Stimulated activated CD8-positive, alpha-beta memory T cell treated with anti-CD3 and anti-CD28 coated beads, Interleukin-15, amount 100 ng/mL, for 24 hours (primary cell): ENCODE measurements at places on chromosomes 6 and 20.

DNA sequence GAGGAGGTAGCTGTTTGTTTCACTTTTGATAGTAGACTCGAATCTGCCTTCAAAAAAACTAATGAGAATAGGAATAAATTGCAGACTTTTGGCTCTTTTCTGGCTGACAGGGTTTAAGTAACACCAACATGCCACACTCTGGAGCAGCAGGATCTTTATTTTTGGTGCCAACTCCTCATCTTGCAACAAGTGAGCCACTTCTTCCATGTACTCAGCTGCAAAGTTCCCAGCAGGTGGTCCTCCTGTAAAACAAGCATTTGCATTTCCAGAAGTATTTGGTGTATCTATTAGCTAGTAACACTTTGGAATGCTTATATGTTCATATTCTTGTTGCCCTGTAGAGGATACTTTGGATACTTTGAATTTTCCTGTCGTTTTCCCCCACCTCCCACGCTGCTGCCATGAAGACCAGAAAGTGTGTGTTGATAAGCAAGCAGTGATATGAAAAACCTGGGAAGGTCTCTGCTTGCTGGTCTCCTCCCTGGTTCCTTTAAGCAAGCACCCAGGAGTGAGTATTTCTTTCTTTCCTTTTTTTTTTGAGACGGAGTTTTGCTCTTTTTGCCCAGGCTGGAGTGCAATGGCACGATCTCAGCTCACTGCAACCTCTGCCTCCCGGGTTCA is 1.0 kb downstream of the ARMH2 start:
- no peak for DNase-seq

- DNase-seq, result no peak
Measured at GRCh38 chr20:61886721-61887595, 178.7 kb downstream of the TAF4 start.

GRCh38 chr20:49166534-49167449 is 21.3 kb downstream of the STAU1 start:
- DNase-seq, result no peak

- DNase-seq, result no peak
Measured at GRCh38 chr20:840858-841567, 7.5 kb downstream of the FAM110A start.

- no peak for DNase-seq
Measured at GRCh38 chr6:106180208-106180607, 94.1 kb downstream of the PRDM1 start.

GRCh38 chr6:124812067-124812466 is 150.2 kb upstream of the RNF217 start:
- DNase-seq, result no peak

GRCh38 chr6:40798069-40798770 is 211.1 kb upstream of the LRFN2 start:
- no peak for DNase-seq

- DNase-seq, result no peak
Measured at GRCh38 chr6:133637874-133638273, 251.0 kb upstream of the TCF21 start.

- DNase-seq, result no peak
Measured at GRCh38 chr6:90497411-90497810, 89.5 kb downstream of the MAP3K7 start.

DNA sequence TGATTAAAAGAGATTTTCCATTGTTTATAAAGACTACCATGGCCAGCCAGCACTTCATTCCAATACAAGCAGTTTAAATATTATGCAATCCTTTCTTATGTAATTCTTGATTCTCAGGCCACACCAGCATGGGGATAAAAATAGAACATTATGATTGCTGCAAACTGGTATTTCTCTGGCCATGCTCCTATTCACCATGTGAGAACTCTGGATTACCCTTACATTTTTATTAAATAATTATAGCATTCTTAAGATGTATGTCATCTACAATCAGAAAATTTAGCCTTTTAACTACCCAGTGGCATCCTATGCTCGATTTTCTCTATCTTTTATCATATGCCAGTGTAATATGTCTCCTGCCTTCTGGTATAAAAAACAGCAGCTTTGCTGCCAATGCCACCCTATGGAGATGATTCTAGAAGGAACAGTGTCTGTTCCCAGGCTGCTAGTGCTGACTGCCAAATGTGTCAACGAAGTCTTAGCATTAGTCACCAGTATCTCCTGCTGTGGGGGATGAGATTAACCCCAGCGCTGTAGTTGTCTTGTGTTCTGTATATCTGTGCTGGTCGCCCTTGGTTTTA is 501.4 kb downstream of the BCKDHB start:
- DNase-seq, result no peak

DNA sequence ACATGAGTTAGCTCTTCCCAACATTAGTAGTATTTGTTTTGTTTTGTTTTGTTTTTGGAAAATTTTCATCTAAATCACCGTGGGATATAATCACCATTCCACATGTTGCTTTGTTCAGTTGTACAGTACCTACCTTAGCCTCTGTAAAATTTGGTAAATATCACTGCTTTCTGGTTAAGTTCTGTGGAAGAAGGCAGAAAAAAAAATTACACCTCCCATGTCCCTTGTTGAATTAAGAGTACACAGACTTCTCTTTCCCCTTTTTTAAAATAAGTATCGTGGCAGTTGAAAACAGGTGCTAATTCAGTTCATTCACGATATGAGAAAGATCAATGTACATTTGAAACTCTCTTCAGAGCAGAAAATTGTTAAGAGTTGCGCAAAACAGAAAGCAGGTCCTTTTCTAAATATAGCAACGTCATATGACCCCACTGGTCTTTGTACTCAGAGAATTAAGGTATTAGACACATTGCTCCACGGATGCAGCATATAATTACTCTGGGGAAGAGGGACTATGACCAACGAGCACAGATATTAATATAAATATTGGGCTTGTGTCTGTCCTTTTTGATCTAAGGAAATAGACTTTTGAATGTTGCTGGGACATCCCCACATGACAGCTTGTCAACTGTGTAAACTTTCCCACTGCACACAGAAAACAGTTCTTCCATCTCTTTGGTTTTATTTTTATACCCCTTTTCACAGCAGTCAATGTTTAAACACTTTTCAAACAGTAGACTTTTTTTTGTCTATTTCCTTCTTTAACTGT is 58.6 kb upstream of the ZNF217 start:
- DNase-seq, result no peak

GRCh38 chr6:161710698-161711097 is 436.8 kb upstream of the AGPAT4 start:
- no peak for DNase-seq

GRCh38 chr6:81148751-81149150 is 603.7 kb downstream of the TENT5A start:
- DNase-seq, result no peak

- no peak for DNase-seq
Measured at GRCh38 chr6:3108746-3109414, 9.6 kb upstream of the BPHL start.

- no peak for DNase-seq
Measured at GRCh38 chr6:2575236-2575635, 175.5 kb downstream of the MYLK4 start.

DNA sequence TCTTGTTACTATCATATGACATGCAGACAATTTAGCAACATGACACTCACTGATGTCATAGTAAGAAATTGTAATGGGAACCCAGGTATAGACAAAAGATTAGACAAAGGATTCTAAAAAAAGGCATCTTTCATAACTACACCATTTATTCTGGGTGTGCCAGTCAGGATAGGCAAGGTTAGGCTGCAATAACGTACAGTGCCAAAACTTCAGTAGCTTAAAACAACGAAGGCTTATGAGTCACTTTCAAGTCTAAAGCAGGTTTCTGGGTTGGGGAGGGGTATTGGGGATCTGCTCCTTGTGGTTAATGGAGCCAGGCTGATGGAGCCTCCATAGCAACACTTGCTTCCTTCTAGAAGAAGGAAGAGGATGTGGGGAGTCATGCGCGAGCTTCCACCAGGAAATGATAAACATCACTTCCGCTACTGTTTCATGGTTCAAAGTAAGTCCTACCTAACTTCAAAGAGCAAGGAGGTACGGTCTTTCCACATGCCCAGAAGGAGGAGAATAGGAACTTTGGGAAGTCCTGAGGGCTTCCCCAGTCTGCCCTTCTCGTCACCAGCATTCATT is 2.0 kb upstream of the GTSF1L start:
- DNase-seq, result no peak

DNA sequence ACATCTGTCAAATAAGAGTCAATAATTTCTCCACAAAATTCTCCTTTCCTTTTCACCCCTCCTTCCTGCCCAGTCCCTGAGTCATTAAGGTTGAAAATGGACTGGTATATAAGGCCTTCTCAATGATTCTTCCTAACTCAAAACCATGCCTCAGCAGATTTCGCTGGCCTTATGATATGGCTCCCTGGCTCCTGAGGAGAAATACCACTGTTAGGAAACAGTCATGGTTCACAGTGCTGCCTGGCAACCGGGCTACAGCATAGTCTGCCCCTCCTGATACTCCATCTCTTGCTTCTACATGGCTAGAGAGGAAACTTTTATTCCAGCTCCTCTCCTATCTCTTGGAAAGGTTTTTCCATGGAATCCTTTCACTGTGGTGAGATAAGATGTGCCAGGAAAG is 4.7 kb downstream of the UBE2J1 start:
- DNase-seq, result no peak

DNA sequence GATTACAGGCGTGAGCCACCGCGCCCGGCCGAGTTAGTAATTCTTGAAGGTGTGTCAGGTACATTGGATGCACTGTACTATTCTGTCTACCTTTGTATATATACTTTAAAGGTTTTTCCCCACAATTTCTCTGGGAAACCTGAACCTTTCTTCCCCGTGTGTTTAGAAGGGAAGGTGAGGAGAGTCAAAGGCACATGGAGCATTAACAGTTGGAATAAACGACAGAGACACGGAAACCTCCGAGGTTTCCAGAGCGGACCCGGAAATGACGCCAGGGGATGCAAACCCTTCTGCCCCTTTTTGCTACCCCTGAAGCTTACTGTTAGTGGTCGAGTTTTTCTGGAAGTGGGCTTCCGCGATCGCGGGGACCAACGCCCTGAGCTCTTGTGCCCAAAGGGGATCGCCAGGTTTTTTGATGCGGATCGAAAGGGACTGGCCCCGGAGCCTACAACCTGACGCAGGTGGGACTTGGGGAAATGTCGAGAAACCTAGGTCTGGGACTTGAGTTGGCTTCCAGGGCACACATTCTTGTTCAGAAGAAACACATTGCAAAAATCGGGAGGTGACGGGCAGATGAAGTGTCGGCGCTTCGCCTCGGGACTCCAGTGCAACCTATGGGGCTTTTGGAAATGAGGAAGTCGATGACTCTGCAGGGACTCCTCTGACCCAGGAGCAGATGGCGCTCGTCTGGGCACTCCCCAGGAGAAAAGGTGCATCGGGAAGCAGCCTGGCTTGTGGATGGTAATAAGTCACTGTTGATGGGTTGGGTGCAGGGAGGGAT is 218.2 kb downstream of the OR2B2 start:
- no peak for DNase-seq

- no peak for DNase-seq
Measured at GRCh38 chr6:74357321-74357720, 661.3 kb downstream of the CD109 start.

- DNase-seq, result no peak
Measured at GRCh38 chr6:2432292-2432691, 186.9 kb upstream of the GMDS start.

GRCh38 chr6:3749977-3750316 is 1.6 kb downstream of the PXDC1 start:
- DNase-seq, result no peak

- DNase-seq, result no peak
Measured at GRCh38 chr20:19462491-19462890, 250.0 kb downstream of the SLC24A3 start.

DNA sequence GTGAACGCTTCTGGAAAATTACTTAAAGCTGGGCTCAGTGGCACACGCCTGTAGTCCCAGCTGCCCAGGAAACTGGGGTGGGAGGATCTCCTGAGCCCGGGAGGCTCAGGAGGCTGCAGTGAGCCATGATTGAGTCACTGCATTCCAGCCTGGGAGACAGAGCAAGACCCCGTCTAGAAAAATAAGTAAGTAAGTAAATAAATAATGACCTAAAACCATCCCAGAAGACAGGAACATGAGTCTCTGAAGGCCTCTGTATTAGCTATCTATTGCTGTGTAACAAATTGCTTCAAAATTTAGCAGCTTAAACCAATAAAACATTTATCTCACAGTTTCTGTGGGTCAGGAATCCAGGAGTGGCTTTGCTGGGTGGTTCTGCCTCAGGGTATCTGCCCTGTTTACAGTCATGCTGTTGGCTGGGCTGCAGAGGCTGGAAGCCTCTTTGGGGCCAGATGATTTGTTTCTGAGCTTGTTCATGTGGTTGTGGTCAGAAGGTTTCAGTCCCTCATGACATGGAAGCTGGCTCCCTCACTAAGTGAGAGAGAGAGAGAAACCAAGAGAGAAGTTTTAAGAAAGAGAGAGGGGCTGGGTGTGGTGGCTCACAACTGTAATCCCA is 48.4 kb upstream of the NCOA3 start:
- DNase-seq, result no peak

GRCh38 chr6:134669485-134669884 is 280.4 kb downstream of the ALDH8A1 start:
- DNase-seq, result no peak

DNA sequence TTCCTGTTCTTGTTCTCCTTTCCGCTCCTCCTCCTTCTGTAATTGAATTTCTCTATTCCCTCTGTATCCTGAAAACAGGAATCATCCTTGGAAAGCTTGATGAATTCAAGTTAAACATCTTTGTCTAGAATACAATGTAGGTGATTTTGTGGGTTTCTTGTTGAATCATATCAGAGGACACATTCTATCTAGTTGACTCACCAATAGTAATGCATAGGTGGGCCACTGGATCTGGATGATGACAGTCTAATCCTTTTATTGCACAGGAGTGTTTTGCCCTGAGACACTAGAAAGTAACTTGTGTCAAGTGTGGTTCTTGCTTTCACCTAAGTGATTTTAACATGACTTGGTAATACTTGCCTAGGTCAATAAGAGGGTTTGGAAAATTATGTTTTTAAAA is 164.3 kb downstream of the RFPL4B start:
- DNase-seq, result no peak

DNA sequence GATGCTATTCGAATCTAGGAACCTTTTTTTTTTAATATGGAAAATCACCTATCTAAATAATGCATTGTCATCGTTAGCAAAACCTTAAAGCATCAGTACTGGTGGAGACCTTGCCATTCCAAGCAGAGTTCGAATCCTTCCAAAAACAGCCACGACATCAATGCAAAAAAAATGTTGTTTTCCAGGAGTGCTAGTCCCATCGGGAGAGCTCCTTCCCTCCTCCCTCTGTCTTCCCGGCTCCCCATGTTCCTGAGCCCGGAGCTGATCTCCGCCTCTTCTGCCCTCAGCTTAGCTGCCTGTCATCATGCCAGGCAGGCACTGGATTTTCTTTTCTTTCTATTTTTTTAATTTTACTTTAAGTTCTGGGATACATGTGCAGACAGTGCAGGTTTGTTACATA is 153.6 kb upstream of the QKI start:
- DNase-seq, result no peak
